ENCODE measurements at places on chromosomes 2 and 18.

- no peak for DNase-seq
Measured at GRCh38 chr2:32977228-32977758, 30.5 kb downstream of the LTBP1 start.

DNA sequence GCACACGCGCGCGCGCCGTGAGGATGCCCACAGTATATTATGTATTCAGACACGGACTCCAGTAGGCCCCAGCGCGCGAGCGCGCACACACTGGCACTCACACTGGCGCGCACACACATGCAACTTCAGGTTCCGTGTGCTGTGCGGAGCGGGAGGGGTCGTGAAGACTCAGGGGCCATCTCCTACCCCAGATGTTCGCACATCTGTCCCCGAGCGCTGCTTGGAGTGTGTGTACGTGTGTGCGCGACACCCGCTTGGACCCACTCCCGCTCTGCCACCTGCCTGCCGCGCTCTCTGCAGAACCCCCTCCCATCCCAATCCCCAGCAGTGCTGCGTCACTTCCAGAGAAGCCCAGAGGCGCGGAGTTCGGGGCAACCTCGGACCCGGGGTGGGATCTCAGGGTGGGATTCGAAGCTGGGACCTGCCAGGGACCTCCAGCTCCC, 2.6 kb downstream of the NRP2 start:
- DNase-seq: no peak

GRCh38 chr2:160377204-160377995, 116.2 kb downstream of the RBMS1 start:
- no peak for DNase-seq

DNA sequence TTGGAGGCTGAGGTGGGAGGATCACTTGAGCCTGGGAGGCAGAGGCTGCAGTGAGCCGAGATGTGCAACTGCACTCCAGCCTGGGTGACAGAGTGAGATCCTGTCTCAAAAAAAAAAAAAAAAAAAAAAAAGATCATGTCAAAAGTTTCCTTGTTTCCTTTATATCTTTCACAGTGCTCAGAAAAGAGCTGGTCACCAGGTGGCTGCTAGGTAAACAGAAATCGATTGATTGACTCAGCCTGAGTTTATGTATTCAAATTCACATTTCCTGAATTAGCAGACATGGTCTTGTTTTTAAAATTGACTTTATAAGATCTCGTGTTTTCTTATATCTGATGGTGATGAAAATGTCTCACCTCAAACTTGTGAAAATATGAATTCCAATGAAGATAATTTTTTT, 261.8 kb upstream of the FANCL start:
- no peak for DNase-seq

- no peak for DNase-seq
Measured at GRCh38 chr2:189255711-189256110, 76.2 kb upstream of the COL5A2 start.

DNA sequence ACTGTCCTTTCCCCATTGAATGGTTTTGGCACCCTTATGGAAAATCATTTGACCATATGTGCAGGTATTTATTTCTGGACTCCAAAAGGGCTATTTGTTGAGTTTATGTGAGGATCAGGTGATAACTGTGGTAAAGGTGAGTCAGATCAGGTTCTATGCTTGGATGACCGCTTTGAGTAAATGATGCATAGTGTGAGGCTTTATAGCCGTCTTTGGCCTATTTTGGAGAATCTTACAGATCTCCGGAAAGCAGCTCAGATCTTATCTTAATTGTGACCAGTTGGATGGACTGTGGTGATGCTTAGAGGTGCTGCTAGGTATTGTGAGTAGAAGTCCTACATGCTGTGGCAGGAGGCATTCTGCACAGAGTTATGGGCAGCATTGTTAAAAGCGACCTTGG, 126.2 kb downstream of the METTL8 start:
- DNase-seq: no peak

- no peak for DNase-seq
Measured at GRCh38 chr2:231663458-231664212, 44.7 kb upstream of the PTMA start.

DNA sequence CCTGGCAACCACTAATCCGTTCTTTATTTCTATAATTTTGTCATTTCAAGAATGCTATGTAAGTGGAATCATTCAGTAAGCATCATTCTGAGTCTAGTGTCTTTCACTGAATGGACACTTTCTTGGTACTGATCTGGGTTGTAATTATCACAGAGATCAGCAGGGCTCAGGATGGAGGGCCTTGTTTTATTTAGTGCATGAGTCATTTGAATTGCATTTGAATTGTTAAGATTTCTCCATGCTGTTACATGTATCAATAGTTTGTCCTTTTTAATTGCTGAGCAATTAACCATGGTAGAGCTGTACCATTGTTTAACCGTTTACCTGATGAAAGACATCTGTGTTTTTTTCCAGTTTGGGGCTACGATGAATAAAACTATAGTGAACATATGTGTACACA, 256.4 kb downstream of the THSD7B start:
- DNase-seq: no peak

GRCh38 chr2:208346756-208347155, 59.8 kb upstream of the PTH2R start:
- DNase-seq: no peak

DNA sequence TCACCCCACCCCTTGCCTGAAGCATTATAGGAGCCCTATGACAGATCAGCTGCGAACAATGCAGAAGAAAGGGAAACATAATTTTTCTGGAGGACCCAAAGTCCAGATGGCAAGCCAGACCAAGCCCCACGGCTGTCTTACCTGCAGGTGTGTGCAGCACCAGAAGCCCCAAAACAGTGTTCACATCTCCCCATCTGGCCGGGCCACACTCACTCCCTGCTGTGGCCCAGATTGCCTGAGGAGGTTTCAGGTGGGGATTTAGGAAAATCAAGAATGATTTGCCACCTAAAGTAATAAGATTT, 11.7 kb upstream of the STK17B start:
- DNase-seq: no peak

DNA sequence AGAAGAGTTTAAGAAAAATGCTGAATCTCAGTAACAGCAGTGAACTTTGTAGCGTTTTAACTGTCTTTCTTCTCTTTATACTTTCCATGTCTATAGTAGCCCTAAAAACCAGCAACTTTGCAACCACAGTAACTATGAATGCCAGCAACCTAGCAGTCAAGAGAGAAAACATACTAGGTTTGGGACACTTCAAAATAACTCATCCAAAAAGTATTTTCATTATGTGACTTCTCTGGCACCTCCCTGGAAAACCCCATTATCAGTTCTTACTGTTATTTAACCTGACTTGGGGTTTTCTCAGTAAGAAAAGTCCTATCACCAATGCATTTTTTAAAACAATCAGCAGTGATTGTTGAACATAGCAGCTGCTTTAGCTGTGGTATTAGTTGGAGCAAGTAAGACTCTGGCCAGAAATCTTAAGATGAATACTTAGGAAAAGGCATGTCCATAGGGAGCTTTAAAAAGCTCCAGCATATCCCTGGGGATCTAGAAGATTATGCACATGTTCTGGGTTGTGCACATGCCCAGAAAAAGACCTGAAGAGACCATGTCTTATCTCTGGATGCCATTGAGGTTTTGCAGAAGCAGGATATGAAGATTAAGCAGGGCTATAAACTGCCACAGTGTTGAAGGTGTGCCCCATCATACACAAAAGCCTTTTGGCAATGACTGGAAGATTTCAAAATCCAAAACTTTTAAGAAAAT, 411.3 kb downstream of the CMPK2 start:
- DNase-seq: no peak

DNA sequence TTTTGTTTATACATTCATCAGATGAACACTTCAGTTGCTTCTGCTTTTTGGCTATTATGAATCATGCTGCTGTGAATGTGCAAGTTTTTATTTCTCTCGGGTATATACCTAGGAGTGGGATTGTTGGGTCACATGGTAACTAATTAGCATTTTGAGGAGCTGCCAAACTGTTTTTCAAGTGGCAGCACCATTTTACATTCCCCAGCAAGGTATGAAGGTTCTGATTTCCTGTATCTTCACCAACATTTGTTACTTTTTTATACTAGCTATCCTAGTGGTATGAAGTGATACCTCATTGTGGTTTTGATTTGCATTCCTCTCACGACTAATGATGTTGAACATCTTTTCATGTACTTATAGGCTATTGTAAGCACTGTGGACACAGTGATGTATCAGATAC, 53.9 kb downstream of the DYNC1I2 start:
- no peak for DNase-seq

DNA sequence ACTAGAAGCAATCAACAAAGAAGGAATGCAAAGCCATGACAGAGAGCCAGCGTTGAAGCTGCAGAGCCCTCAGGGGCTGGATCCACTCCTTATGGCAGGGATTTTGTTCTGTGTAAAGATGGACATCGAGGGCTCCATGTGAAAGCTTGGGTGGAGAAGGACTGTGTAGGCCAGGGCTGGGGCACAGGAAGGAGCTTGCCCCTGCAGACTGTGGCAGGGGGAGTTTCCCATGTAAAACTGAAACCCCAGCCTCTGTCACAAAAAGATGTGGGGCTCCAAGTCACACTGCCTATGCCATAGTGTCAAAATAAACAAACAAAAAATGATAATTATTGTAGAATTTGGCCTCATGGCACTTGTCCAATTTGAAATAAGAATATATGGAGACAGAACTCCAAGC, 408.7 kb upstream of the HS6ST1 start:
- DNase-seq: no peak

DNA sequence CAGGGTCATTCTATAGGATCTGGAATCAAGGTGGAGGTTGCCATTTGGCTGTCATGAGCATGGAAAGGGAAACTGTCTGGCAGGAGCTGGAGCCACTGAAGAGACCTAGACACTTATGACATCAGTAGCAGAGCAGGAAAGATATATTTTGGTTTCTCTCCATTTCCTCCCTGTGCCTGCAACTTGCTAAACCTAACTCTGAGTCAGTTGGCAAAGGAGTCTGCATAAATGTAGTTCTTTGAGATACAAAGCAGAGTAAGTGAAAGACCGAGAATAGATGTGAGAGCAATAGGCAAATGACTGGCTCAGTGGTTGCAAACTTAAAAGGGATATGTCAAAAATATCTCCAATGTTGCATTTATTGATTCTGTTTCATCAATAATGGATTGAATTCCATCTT, 757.7 kb downstream of the KCNJ3 start:
- DNase-seq: no peak

- peak; percentile 20 for DNase-seq
Measured at GRCh38 chr2:44230378-44230777, 44.9 kb upstream of the SLC3A1 start.

DNA sequence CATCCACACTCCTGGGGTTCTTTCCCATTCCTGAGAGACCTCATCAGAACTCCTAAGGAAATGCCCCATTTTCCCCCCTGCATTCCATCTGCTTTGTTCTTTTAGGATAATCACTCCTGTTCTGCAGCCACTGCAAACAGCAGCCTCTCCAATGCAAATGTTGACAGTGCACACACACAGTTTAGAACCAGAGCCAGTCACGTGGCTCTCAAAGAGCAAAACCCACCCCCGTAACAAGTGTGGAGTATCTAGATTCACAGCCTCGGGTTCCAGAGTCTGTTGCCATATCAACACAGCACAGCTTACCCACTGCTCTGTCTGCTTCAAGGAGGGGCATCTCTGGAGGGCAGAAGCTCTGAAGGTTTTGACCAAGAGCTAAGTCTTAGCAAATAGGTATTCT, 180.0 kb downstream of the NAPG start:
- no peak for DNase-seq

DNA sequence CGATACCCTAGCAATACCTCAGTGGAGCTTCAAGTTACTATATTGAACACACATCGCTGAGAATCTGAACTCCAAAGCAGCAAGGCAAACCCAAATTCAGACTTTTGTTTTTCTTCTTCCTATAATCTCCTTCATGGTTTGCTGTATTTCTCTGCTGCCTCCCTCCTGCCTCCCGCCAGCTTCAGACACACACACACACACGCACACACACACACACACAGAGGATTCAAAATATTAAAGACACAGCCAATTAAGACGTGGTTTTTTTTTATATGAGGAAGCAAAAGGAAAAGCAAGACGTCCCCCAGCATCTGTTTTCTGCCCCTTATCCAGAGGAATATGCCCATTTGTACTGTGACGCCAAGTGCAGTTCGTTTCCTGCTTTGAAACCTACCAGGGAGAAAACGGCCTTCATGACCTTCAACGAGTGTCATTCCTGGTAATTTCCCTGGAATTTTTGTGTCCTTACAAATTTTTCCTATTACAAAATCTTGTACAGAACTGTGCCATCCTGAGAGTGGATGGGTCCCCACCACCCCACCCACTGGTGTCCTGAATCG, 547.9 kb upstream of the ID2 start:
- DNase-seq: no peak

DNA sequence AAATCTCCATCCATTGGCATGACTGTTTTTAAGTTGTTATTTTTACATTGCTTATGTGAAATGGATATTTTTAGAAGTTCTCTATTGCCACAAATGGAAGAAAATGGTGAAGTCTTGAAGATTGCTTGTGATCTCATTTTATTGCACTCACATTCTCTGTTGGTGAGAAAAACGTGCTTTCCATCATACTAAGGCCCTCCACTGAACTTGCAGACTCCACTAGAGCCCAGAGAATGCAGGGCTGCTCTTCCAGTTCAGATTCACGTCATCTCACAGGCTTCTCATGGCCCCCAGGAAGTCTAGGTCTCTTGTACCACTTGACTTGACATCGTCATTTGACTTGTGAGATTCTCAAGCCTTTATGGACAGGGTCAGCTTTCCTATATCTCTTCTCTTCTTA, 254.8 kb upstream of the COPS8 start:
- DNase-seq: no peak

DNA sequence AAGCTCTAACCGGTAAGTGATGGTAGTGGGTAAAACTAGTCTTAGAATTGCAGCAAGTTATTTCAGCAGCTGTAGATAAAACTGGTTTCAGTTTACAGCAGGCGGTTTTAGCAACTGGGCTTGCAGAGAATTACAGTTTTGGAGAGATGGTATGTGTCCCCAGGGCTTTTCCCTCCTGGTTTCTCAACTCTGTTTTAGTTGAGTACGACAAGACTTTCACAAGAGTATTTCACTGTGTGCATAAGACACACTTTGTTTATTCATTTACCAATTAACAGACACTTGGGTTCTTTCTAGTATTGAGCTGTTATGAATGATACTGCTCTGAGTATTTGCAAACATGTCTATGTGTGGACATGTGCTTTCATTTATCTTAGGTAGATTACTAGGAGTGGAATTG, 65.6 kb upstream of the RFX8 start:
- no peak for DNase-seq

GRCh38 chr2:217049422-217049821, 189.6 kb upstream of the TNP1 start:
- peak; percentile 84 for DNase-seq

DNA sequence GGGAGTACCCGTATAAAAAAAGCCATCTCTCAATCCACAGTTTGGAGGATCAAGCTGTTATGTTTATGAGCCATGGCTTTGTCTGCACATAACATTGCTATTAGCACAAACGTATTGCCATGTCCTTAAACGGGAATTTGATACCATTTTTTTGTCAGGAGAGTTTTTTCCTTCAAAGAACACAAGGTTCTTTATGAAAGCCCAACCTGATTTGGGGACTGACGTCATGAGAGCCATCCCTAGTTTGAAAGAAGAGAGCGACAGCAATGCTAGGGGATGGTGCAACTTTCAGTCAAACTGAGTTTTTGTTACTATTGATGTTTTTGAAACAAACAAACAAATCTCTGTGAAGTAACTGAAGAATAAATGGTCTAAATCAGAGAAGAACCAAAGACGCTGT, 376.6 kb downstream of the EIPR1 start:
- no peak for DNase-seq

- peak; percentile 71 for DNase-seq
Measured at GRCh38 chr2:121071034-121071504, 213.9 kb downstream of the TFCP2L1 start.

Data from neuronal stem cell (in vitro differentiated cells).